Type B pancreatic cell (in vitro differentiated cells): ENCODE measurements at places on chromosomes 1 and 21.

DNA sequence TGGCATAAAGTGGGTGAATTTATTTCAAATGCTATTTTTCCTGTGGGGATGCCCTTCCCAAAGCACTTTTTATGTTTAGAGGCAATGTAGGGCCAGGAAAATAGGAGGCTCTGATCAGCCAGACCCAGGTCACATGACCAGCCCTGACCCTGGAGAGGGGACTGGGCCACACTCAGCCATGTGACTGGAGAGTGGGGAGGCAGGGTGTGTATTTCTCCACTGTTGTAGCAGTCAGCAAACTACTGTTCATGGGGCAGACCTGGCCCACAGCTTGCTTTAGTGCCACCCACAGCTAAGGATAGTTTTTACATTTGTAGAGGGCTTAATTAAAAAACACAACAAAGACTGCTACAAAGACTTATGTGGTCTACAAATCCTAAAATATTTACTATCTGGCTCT, 153.8 kb downstream of the ACTL8 start:
- H3K4me3 ChIP-seq = no peak overlapping the region
- no peaks in the 10 kb centered on the region for H3K4me1 ChIP-seq
- H3K36me3 ChIP-seq = no peaks in the 10 kb centered on the region
- peaks cover 76% of the 10 kb centered on the region for H3K27me3 ChIP-seq
- no peak for DNase-seq

DNA sequence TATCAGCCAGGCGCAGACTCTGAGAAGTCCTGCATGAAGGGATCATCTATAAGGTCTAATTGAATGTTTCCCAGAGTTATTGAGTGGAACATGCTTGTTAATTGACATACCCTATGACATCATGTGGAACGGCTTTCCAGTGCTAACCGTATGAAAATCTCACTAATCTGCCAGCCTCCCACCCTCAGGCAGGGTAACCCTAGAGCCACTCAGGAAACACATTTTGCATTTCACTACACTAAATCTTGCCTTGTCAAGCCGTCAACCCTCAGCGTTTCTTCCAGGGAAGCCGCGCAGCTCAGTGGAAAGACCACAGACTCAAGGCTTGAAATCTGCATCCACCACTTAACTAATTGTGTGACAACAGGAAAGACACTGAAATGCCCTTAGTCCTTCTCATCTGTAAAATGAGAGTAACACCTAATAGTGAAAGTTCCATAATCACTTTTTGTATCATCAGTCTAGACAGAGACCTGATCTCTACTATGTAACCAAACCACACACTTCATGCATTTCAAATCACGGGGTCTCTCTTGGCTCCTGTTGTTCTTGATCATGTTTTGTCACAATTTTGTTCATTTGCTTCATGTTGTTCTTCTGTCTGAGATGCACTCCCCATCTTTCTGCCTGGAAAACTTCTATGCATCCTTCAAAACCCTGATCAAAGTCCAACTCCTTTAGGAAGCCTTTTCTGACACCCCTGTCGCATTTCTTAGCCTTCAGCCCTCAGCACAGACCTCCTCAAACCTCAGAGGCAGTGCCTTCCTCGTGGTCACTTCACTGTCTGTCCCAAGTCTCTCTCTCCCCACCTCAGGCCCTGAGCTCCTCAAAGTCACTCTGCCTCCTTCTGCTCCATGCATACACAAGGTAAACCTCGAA, 246.5 kb downstream of the TOMM20 start:
- H3K4me3 ChIP-seq = no peak overlapping the region
- DNase-seq = no peak
- H3K4me1 ChIP-seq = peaks cover 26% of the 10 kb centered on the region
- no peaks in the 10 kb centered on the region for H3K36me3 ChIP-seq
- H3K27ac ChIP-seq = peak overlapping the region; percentile 41

- H3K4me3 ChIP-seq = no peak overlapping the region
- no peaks in the 10 kb centered on the region for H3K36me3 ChIP-seq
- H3K4me1 ChIP-seq = peaks cover 10% of the 10 kb centered on the region
- no peaks in the 10 kb centered on the region for H3K27me3 ChIP-seq
- no peak overlapping the region for H3K27ac ChIP-seq
Observed at GRCh38 chr1:172980456-172980855, 70.3 kb downstream of the TNFSF18 start.

DNA sequence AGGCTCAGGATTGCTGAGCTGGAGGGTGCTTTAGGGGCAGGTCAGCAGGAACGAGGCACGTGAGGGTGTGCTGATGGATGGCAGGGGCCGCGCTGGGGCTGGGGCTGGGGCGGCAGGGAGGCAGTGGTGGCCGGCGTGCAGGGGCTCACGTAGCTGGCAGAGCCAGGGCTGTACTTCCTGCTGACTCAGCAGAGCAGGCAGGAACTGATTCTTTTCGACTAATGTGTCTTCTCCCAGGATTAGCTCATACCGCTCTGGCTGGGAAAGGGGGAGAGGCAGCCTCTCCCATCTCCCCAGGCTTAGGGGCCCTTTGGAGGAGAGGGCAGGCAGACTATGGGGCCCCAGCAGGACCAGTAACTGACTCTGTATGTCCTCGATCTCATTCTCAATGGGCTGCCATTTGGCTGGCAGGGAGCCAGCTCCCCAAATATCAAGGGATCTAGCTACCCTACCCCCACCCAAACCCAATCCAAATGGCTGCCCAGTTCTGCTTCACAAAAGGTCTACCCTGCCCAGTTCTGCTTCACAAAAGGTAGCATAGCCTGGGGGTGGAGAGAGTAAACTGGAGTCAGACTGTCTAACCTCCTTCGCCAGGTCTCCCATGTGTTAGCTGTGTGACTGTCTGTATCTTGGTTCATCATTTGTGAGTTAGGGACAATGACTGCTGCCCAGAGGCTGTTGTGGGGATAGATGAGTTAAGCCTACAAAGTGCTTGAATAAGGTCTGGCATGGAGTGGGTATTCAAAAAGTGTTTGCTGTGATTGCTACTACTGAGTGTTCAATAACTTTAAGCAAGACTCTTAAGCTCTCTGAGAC, 100.1 kb upstream of the SLC2A1 start:
- no peak for DNase-seq
- H3K4me1 ChIP-seq = peaks cover 31% of the 10 kb centered on the region
- no peaks in the 10 kb centered on the region for H3K36me3 ChIP-seq
- no peaks in the 10 kb centered on the region for H3K27me3 ChIP-seq
- peak overlapping the region; percentile 27 for H3K4me3 ChIP-seq

GRCh38 chr1:107867422-107867821, 97.6 kb downstream of the VAV3 start:
- no peaks in the 10 kb centered on the region for H3K4me1 ChIP-seq
- no peak overlapping the region for H3K4me3 ChIP-seq
- no peaks in the 10 kb centered on the region for H3K36me3 ChIP-seq
- no peak for DNase-seq

- H3K27me3 ChIP-seq = no peaks in the 10 kb centered on the region
- no peak overlapping the region for H3K27ac ChIP-seq
- H3K4me3 ChIP-seq = no peak overlapping the region
- DNase-seq = no peak
- peaks cover 41% of the 10 kb centered on the region for H3K4me1 ChIP-seq
- H3K36me3 ChIP-seq = peaks cover 11% of the 10 kb centered on the region
Observed at GRCh38 chr1:233240371-233240770, 55.2 kb downstream of the PCNX2 start.

- H3K4me3 ChIP-seq = no peak overlapping the region
- H3K4me1 ChIP-seq = no peaks in the 10 kb centered on the region
- H3K27me3 ChIP-seq = no peaks in the 10 kb centered on the region
Observed at GRCh38 chr1:69791311-69791710, 223.6 kb downstream of the LRRC7 start.

- H3K36me3 ChIP-seq = no peaks in the 10 kb centered on the region
- peak overlapping the region; percentile 65 for H3K27ac ChIP-seq
- no peak overlapping the region for H3K4me3 ChIP-seq
- H3K4me1 ChIP-seq = peaks cover 47% of the 10 kb centered on the region
- no peak for DNase-seq
Observed at GRCh38 chr21:45418301-45419071, 13.5 kb downstream of the COL18A1 start.
